Lower lobe of right lung (tissue), 2 donors: ENCODE measurements at places on chromosomes 5 and 9. TPM values are rescaled to one million over a fixed set of nuclear protein-coding genes. Genes with fewer than 3 reads are reported as not detected.

DNA sequence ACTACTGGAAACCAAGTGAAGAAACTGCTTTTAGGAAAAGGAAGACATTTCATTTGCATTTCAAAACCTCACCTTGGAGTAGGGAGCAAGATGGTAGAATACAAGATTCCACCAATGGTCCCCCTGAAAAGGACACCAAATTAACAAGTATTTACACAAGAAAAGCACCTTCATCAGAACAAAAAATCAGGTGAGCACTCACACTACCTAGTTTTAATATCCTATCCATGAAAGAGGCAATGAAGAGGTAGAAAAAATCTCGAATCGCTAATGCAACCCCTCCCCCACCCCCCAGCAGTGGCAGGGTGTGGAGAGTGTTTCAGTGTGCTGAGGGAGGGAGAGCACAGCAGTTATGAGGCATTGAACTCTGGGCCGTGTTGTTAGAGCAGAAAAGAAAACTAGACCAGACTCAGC is 1397.0 kb upstream of the C9orf72 start:
- DNase-seq: no peak

GRCh38 chr9:113589890-113590289 is 126.4 kb downstream of the RGS3 start:
- peak; percentile 14 for DNase-seq

DNA sequence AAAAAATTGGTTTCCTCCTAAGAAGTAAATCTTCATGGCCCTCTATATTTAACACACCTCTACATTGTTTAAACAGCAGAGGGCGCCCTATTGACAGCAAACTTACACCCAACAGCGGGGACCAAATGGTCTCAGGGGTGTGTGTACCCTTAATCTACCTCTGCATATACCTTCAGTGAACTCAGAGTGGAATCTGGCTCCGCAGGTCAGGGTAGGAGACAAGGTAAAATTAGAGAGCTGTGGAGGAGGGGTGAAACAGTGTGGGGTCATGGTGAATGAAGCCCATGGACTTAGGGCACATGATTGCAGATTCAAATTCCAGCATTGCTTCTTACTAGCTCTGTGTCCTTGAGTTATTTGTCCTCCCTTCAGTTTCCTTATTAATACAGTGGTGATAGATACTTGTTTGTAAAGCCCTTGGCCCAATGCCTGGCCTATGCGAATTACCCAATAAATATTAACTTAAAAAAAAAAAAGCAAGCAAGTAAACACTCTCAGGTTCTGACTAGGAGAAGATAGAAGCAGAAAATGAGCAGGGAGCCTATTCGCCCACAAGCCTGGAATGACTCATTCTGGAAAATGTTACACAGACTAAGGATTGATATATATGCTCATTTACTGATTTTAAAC is 122.9 kb downstream of the CAVIN4 start:
- DNase-seq: no peak

DNA sequence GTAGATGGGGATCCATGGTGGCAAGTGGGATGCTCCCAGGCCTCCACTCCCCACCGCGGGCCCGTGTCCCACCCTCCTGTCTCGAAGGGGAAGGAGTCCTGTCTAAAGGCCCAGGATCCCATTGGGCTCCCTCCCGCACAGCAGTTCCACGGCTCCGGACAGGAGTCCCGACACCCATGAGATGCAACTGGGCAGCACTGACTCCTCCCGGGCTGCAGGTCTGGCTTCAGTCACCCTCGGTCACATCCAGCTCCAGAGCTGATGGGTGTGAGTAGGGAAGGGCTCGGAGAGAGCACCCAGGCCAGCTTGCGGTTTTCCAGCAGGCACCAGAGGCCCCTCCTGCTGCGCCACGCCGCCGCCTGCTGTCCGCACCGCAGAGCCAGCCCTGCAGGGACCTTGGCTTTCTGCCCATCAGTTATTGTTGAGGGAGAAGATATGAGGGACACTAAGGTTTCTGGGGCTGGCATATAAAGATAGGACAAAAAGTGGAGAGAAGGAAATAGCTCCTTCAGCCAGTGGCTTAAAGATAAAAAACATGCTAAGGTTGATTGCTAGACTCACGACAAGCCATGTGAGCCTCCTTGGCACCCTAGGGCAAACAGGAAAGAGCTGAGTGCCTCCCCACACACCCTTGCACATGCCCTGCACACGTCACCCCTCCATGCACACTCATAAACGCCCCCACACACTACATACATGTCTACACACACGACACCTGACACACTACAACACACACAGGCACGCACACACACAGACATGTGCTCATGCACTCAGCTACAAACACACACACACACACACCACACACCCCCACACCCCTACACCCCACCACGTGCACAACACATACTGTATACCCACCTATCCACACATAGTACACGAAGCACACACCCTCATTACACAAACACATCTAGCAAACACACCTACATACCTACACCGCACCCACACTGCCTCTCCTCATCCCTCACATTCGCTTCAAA is 79.0 kb downstream of the AK8 start:
- peak; percentile 72 for DNase-seq

- no peak for DNase-seq
Observed at GRCh38 chr9:89996116-89996515, 391.3 kb downstream of the GADD45G start.

- peak; percentile 92 for DNase-seq
Observed at GRCh38 chr9:111895996-111896941, at the start of gene UGCG. Gene UGCG (plus strand): TSS chr9:111896814. CDS start chr9:111897216, 402 bp downstream.

DNA sequence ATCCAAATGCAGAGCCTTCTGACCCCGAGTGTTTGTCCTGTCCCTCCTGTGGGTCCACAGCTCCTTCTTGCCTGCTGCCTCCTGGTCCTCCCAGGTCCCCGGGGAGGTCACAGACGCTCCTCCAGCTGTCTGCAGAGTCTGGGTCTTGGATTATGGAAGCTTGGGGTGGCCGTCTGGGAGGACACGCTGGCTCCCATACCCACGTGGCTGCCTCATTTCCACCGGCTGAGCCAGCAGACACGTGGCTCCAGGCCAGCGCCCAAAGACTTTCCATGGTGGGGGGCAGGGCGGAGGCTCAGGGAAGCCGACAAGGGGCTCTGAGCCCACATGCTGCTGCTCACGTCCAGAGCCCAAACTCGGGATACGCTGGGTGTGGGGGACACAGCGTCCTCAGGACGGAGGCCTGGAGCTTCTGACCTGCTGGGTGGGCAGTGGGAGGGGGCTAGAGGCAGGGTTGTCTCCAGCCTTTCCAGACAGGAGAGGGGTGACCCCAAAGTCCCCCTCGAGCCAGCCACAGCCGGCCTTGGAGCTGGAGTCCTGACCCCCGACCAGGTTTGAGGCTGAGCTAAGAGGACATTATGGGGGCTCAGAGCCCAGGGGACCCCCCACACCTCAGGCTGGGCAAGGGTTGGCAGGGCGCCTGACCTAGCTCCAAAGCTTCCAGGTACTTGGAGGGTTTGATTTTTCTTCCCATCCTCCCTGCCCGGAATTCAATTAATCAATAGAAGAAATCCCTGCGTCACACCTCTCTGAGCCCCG is 24.2 kb upstream of the RNU6ATAC start:
- DNase-seq: no peak

GRCh38 chr9:110129425-110129824 is 78.5 kb downstream of the C9orf152 start:
- no peak for DNase-seq

DNA sequence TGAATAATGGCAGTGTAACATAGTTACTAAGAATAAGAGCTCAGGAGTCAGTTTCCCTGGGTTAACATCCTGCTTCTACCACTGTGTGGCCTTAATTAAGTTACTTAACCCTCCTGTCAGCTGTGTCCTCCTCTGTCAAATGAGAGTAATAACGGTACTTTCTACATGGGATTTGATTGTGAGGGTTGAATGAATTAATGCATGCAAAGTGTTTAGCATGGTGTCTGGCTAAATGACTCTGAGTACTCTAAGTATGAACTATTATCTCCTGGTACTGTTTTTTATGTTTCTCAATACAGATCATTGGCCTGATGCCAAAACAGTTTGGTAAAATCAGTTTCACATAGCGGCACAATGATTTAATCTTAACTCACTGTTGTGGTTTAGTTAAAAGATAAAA is 19.6 kb downstream of the ZNF131 start:
- DNase-seq: no peak

DNA sequence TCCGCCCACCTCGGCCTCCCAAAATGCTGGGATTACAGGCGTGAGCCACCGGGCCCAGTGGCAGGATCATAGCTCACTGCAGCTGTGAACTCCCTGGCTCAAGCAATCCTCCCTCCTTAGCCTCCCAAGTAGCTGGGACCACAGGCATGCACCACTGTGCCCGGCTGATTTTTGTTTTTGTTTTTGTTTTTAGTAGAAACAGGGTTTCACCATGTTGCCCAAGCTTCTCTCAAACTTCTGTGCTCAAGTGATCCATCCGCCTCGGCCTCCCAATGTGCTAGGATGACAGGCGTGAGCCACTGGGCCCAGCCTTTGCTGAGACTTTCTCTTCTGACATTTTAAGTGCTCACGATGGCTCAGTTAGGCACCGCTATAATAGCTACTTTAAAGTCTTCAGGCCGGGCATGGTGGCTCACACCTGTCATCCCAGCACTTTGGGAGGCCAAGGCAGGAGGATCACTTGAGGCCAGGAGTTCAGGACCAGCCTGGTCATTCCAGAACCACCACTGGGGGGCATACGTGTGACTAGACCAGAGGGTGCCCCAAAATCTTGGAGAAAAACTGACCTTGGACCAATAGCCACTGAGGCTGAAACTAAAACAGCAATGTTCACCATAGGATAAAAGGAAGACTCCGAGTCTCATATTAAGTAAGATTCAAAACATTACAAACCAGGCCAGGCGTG is 3.1 kb upstream of the ENTPD8 start:
- peak; percentile 30 for DNase-seq

- DNase-seq: no peak
Observed at GRCh38 chr9:72995131-72996024, 42.5 kb upstream of the ALDH1A1 start.

SIT1 gene
- total RNA-seq: 1.5 TPM

TAF11L10 gene
- not detected for total RNA-seq

IFNA4 gene
- not detected for total RNA-seq
